ENCODE measurements at places on chromosomes 3 and 15. TPM values are rescaled to one million over a fixed set of nuclear protein-coding genes. Genes with fewer than 3 reads are reported as not detected.

DNA sequence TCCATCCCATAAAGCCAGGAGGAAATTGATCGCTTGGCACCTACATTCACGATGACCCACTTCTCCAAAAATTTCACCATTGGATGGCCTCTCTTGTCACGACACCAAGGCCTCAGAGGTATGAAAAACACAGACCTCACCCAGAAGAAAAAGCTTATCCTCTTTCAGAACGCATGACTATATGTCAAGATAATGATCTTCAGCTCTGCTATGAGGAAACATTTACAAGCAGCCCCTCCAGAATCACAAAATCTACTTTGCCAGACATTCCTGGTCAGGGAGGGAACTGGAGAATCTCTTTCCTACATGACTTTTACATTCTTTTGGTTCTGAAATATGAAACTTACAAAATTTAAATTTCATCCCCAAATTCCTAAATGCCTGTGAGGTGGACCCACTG, 122.7 kb downstream of the WNT5A start:
- DNase-seq = no peak

GRCh38 chr3:150202711-150203110, 205.4 kb upstream of the TSC22D2 start:
- no peak for DNase-seq

DNA sequence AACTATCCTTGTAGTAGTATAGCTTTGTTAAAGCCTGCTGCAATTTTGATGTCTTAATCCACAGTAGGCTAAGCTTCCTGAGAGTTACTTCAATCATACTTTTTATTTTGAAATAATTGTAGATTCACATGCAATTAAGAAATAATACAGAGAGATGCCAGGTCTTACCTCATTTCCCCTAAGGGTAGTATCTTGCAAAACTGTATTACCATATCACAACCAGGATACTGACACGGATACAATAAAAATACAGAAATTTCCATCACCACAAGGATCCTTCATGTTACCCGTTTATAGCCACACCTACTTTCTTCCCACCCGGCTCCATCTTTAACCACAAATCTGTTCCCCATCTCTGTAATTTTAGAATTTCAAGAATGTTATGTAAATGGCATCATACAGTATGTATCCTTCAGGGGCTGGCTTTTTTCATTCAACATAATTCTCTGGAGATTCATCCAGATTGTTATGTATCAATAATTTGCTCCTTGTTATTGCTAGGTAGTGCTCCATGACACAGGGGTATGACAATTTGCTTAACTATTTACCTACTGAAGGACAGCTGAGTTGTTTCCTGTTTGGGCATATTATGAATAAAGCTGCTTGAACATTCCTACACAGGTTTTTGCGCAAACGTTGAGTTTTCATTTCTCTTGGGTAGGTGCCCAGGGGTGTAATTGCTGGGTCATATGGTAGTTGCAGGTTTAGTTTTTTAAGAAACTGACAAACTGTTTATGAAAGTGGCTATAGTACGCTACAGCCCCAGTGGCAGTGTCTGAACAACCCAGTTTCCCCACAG, 21.6 kb downstream of the BDH1 start:
- DNase-seq = no peak

STAB1 gene
- not detected for polyA plus RNA-seq
